ENCODE measurements at places on chromosomes 7 and 10.

GRCh38 chr10:26556748-26557640 lies 118.9 kb downstream of the APBB1IP start:
- H3K4me1 ChIP-seq: peaks cover 8% of the 10 kb centered on the region
- peaks cover 37% of the 10 kb centered on the region for H3K36me3 ChIP-seq
- no peak overlapping the region for H3K4me3 ChIP-seq

- H3K4me3 ChIP-seq: no peak overlapping the region
- no peak for DNase-seq
- no peaks in the 10 kb centered on the region for H3K4me1 ChIP-seq
- H3K27ac ChIP-seq: no peak overlapping the region
- H3K27me3 ChIP-seq: peaks cover 2% of the 10 kb centered on the region
- H3K36me3 ChIP-seq: no peaks in the 10 kb centered on the region
Measured at GRCh38 chr10:125005312-125006187, 63.6 kb downstream of the ZRANB1 start.

GRCh38 chr10:25786899-25787298 lies 147.1 kb upstream of the MYO3A start:
- no peak overlapping the region for H3K4me3 ChIP-seq
- H3K27ac ChIP-seq: no peak overlapping the region
- no peaks in the 10 kb centered on the region for H3K4me1 ChIP-seq
- no peaks in the 10 kb centered on the region for H3K36me3 ChIP-seq

DNA sequence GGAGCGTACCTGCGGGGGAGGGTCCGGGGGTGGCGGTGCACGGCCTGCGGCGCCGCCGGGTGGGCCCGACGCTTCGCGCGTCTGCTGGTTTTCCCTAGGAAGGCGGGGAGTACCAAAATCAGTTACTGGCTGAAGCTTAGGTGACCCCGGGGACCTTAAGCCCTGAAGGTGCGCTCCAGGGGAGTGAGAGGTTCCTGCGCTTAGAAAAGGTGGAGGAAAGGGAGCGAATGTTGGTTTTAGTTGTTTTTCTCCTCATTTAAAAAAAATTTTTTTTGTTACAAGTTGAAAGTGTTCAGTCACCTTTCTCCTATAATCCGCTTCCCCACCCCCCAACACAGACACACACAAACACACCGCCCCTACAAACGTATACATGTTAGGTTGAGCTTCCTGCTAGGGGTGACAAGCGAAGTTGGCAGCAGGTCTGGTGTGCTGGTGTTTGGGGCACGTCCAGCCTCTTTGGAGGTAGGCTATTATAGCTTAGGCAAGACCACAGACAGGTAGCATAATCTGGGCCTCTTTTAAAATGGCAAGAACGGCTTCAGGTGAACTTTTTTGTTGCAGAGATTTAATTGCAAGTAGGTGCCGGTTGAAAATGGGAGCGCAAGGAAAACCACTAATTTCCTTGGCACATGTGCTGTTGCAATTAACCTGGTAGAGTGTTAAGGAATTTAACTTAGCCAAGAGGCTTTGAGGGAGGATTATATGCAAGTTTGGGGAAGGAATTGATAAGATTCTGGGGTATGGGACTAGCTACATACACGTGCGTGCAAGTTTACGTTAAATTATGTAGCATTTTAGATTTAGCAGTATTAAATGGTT lies 945 bp downstream of the ADD3 start:
- H3K27me3 ChIP-seq: peaks cover under 1% of the 10 kb centered on the region
- peak; percentile 30 for DNase-seq
- H3K4me3 ChIP-seq: peak overlapping the region; percentile 93
- peak overlapping the region; percentile 81 for H3K27ac ChIP-seq
- no peaks in the 10 kb centered on the region for H3K36me3 ChIP-seq

DNA sequence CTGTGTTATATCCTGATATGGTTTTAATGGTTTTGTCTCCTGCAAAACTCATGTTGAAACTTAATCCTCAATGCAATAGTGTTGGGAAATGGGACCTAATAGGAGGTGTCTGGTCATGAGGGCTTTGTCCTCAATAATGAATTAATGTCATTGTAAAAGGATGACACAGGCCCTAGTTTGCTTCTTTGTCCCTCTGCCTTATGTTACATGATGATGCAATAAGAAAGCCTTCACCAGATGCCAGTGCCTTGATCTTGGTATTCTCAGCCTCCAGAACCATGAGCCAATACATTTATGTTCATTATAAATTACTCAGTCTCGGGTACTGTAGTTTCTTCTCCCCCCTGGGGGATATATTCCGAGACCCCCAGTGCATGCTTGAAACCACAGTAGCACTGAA lies 1247.4 kb upstream of the SORCS1 start:
- H3K4me3 ChIP-seq: no peak overlapping the region
- H3K27ac ChIP-seq: no peak overlapping the region

DNA sequence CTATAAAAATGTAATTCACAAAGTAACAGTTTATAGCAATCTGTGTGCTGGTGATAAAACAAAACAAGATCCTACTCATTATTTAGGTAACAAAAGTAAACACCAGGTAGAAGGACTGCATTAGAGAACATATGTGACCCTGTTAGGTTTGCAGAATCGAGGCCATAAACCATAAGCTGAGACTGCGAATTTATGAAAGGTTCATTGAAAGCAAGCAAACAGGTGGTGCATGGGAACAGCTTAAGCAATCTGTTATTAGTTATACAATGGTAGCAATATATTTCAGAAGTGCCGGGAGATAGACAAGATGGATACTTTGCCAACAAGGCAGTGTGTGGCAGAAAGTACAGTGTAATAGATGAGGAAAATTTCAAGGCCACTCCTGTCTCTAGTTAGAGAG lies 23.5 kb upstream of the FAM133B start:
- peak overlapping the region; percentile 61 for H3K27ac ChIP-seq
- peaks cover 47% of the 10 kb centered on the region for H3K36me3 ChIP-seq

DNA sequence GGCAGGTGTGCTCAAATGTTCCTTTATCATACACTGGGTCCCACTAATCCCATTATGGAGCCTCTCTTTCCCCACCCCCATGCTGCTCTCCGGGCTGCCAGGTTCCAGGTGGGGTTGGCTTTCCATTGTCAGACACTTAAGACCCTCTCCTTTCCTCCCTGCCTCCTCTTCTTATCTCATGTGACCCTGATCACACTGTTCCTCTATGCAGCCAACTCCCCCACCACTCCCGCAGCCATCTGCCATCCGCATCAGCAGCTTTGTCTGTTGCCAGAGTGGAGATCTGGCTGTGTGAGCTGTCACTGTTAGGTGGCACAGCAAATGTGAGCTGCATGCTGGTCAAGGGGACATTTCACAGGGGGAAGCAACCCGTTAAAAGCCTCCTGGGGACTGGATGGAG lies 391.4 kb downstream of the TNS3 start:
- no peaks in the 10 kb centered on the region for H3K36me3 ChIP-seq
- no peak overlapping the region for H3K4me3 ChIP-seq
- H3K27ac ChIP-seq: no peak overlapping the region
- peaks cover 2% of the 10 kb centered on the region for H3K27me3 ChIP-seq

DNA sequence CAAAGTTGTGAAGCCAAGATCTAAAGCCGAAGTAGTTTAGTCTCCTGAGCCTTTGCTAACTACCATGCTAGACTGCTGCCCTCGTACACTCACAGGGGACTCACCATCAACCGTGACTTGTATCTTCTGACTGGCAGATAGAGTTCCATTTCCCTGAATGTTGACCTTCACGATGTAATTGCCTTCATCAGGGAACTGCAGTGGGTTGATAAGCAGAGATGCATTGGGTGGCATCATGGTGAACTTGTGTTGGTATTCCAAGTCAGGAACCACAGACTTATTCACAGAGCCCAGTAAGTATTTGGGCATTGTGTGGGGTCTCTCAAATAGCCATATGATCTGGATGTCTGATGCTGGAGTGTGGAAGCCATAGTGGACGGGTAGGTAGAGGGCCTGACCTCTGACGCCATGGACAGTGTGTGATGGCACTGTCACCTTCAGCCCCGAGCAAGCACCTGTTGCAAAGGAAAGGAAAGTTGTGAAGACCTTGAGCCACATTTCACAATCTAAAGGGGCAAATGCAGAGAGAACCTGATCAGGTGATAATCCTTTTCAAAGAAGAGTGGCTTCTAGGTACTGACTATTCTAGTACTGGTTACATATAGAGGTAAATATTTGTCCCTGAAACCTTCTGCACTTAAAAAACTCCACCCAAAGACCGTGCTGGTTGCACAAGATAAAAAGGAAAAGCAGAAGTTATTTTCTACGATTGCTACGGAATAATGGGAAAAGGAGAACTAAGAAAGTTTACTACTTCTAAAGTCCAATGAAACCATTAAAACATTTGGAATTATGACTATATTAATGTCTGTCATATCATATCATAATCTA lies 7.1 kb downstream of the HEPACAM2 start:
- H3K4me3 ChIP-seq: no peak overlapping the region
- H3K4me1 ChIP-seq: no peaks in the 10 kb centered on the region
- H3K27me3 ChIP-seq: peaks cover 17% of the 10 kb centered on the region
- no peak overlapping the region for H3K27ac ChIP-seq
- no peaks in the 10 kb centered on the region for H3K36me3 ChIP-seq

- no peaks in the 10 kb centered on the region for H3K27me3 ChIP-seq
- no peak overlapping the region for H3K27ac ChIP-seq
- no peak overlapping the region for H3K4me3 ChIP-seq
- DNase-seq: no peak
- H3K4me1 ChIP-seq: peaks cover under 1% of the 10 kb centered on the region
Measured at GRCh38 chr10:5951167-5951711, 26.1 kb downstream of the IL15RA start.

DNA sequence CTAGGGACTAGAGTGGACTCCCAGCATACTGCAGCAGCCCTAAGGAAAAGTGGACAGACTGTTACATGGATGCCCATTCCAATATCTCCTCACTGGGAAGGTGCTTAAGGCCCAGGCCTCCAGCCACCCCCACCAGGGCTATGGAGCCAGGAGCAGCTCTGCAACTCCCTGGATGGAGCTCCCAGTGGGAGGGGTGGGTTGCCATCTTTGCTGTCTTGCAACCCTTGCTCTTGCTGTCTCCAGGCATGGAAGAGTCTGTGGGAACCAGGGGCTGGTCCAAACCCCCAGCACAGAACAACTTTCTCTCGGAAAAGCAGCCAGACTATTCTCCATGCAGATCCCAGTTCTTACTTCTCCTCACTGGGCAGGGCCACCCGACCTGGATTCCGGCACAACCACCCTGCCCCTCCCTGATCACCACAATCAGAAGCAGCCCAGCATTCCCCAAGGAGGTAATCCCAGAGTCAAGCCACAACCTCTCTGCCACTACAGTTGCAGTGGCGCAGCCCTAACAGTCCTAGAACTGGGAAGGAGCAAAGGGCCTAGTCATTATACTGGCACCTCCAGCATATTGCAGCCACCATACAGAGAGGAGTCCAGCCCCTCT lies 41.8 kb upstream of the ZNF488 start:
- H3K27ac ChIP-seq: no peak overlapping the region
- DNase-seq: no peak
- peaks cover 18% of the 10 kb centered on the region for H3K27me3 ChIP-seq
- H3K4me3 ChIP-seq: no peak overlapping the region
- no peaks in the 10 kb centered on the region for H3K36me3 ChIP-seq

- H3K36me3 ChIP-seq: no peaks in the 10 kb centered on the region
- H3K4me3 ChIP-seq: no peak overlapping the region
Measured at GRCh38 chr10:130762491-130762890, 549.0 kb downstream of the TCERG1L start.

DNA sequence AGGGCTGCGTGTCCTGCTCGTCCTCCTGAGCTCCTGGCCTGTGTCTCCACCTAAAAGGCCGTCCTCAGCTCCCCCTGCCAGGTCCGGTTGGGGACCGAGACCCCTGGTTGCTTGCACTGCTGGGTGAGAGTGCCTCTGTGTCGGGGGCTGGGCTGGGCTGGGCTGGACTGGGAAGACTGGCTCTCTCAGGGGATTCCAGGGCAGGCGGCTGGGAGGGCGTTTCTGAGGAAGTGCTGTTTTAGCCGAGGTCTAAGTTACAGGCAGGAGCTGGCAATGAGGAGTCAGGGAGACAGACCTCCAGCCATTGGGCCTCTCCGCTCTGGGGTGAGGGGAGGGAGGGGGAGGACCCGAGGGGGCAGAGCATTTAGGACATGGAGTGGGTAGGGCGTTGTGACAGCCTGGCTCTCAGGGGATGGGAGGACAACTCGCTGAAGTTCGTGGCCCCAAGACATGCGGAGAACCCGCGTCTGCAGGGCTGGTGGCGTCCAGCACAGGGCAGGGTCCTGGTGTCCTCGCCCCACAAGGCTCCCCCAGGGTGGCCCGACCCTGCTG lies 20.9 kb downstream of the FOXK1 start:
- no peak overlapping the region for H3K4me3 ChIP-seq
- no peaks in the 10 kb centered on the region for H3K4me1 ChIP-seq
- no peak overlapping the region for H3K27ac ChIP-seq

DNA sequence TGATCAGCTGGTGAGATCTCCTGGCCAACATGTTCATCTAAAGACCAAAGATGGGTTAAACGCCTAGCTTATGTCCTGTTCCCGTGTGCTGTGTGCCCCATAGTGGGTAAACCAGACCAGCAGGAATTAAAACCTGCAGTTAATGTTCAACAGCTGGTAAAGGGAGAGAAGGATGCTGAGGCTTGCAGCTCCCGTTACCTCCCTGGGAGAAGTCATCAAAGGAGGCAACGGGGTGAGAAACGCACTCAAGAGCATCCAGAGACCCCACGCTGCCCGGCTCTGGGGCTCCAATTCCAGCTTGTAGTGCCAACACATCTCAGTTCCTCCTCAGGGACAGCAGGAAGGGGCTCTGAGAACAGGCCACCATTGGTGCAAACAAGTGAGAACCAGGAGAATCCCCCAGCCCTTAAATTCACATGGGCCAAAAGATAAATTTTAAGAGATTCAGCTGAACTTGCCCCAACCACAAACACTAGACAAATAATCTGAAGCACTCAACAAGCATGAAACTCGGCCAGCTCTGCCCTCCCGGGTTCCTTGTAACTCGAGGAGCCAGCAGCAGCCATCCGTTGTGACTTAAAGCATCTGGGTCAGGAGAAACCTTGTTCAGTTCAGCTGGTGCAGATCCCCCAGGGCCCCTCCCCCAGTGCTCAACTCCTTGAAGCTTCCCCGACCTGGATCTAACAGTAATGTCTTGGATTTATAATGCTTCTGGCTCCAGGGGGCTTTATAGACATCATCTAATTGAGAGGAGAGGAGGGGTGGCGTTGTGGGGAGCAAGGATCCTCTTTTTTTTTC lies 29.4 kb downstream of the FAM241B start:
- no peak overlapping the region for H3K4me3 ChIP-seq
- peaks cover 17% of the 10 kb centered on the region for H3K27me3 ChIP-seq
- no peaks in the 10 kb centered on the region for H3K36me3 ChIP-seq
- no peak for DNase-seq
- peaks cover 5% of the 10 kb centered on the region for H3K4me1 ChIP-seq

- no peak overlapping the region for H3K27ac ChIP-seq
- DNase-seq: no peak
- no peaks in the 10 kb centered on the region for H3K36me3 ChIP-seq
- H3K27me3 ChIP-seq: peaks cover 9% of the 10 kb centered on the region
- H3K4me1 ChIP-seq: peaks cover 13% of the 10 kb centered on the region
Measured at GRCh38 chr10:127254276-127254675, 57.9 kb upstream of the INSYN2A start.

GRCh38 chr7:79612022-79612421 lies 158.6 kb upstream of the MAGI2 start:
- no peak overlapping the region for H3K4me3 ChIP-seq
- no peaks in the 10 kb centered on the region for H3K4me1 ChIP-seq
- no peaks in the 10 kb centered on the region for H3K36me3 ChIP-seq
- no peak overlapping the region for H3K27ac ChIP-seq
